ENCODE measurements at places on chromosomes 1 and 21.

- ATAC-seq: no peak
Observed at GRCh38 chr1:201565024-201565730, 26.2 kb downstream of the NAV1 start.

DNA sequence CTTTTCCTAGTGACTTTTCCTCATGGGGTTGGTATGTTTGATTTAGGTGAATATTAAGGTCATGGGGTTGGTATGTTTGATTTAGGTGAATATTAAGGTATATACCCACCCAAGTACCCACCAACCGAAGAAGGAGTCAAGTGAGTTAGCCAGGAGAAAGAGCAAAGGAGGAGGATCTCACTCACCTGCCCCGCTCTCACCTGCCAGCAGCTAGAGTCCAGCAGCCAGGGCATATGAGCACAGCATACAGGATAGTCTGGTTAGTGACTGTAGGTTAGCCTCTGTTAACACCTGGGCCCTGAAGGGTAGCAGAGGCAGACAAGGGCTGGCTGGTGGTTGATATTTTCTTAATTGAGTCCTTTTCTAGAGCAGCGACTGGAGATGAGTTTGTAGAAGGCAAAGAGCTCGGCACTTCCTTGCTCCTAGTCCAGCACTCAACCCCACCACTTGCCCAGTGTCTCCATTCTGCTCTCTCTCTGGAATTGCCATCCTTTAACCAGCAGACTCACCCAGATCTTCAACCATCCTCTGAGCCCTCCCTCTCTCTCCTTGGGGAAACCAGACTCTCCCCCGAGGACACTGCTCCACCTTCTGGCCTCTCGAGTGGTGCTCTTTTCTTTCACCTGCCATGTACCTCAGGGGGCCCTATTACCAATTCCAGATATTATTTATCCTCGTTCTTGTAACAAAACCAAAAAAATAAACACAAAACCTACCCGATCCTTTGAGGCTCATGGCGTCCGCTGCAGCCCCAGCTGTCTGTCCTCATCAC is 16.3 kb upstream of the DESI2 start:
- no peak for ATAC-seq

- no peak for ATAC-seq
Observed at GRCh38 chr1:70487910-70488665, 77.0 kb downstream of the CTH start.

- ATAC-seq: no peak
Observed at GRCh38 chr1:36096500-36097432, 8.1 kb downstream of the ADPRS start.

DNA sequence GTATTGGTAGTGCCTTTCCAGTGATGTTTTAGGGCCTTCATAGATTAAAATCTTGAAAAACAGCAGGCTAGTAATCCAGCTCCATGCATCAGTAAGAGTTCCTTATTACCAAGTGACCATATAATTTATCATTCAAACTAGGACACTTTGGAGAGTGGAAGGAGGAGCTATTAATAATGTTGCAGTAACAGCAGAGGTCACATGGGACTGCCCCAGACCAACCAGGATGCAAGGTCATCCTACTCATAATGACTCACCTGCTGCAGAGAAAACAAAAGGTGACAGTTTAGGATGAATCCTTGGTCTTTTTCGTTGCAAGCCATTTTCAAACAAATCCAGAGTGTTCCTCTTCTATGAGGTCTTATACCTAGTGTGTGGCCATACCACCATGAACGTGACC is 187.4 kb downstream of the NUF2 start:
- no peak for ATAC-seq

GRCh38 chr21:29481641-29482040 is 182.9 kb downstream of the BACH1 start:
- no peak for ATAC-seq

DNA sequence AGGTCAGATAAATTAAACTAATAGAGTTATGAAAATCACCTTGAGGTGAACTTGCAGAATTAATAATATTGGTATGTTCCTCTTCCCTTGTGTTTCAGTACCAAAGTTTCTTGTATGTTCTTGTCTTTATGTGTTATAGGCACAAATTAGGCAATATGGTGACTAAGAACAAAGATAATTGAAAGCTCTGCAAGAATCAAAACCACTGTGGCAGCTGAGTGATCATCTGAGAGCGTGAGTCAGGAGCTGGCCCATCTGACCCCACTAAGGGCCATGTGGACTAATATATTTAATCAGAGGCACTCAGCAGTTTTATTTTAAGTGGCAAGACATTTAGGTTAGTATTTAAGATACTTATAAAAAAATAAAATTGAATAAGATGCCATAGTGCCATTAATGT is 12.8 kb upstream of the CASQ2 start:
- ATAC-seq: no peak

DNA sequence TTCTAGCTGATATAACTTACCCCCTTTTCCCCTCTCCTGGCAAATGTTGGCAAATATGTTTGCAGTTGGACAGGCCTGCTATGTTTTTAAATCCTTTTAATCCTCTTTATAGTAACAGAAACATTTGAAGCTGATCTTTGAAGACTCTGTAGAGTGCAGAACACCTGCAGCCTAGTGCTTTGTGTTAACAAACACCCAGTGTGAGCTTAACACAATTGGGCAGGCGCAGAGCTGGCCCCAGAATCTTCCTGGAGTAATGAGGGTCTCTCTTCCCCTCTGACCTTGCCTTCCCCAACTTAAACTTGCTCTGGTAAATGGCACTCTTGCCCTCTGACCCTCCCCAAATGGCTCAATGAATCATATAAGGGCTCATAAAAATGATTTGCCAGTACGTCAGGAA is 247.9 kb upstream of the LYPLAL1 start:
- ATAC-seq: no peak

DNA sequence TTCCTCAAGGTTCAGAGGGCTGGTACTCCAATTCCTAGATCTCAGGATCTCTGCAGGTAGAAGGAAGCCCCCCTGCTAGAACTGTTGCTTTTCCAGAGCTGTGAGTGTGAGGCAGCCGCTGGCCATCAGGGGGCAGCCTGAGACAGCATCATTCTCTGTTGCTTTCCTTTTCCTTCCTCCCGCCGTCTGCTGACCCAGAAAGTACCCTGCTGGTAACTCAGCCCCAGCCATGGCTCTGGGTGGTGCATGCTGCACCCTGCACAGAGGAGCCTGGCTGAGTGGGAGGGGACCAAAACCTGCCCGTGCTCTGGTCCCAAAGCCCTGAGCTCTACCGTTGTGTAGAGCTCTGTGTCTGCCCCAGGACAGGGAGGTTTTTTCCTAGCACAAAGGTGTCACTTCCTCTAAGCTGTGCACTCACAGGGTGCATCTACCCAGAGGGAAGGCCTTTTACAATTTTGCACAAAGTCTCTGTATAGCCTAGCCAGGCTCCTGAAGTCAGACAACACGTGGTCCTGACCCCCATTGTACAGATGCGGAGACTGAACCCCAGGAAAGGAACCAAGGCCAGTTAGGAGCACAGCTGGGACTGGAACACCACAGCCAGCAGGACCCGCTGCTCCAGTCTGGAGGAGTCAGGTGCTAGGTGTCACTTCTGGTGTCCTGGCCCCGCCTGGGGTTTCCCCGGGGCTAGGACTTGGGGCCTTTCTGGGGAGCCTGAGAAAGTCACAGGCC is 5.6 kb upstream of the FAM131C start:
- peak; percentile 75 for ATAC-seq

DNA sequence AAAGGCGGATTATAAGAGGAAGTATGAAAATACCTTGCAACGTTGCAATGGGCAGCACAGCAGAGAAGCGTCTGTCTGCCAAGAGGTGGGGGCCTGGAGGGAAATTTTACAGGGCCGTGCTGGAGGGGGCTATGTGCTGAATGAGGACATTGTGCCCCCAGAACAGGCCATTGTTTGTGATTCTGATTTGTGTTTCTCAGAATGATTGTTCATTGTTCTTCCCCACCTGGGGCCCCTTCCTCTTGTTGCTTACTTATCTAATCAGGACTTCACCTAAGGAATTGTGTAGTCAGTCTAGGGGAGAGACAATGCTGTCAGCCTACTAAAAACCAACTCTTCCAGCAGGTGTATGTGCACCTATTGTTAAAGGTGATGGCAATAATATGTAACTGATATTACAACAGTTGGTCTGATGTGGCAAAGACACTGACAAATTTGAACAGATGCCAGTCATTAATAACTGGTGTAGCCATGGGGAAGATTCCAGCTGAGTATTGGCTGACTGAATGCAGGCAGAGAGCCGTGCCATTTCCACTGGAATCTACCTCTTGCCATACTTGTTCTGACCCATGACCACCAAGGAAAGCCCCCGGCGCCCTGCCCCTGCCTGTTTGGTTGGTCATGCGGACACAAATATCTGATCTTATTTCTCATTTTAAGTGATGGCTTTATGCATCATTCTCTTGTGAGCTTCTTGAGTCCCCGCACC is 45.2 kb upstream of the PSEN2 start:
- ATAC-seq: no peak

DNA sequence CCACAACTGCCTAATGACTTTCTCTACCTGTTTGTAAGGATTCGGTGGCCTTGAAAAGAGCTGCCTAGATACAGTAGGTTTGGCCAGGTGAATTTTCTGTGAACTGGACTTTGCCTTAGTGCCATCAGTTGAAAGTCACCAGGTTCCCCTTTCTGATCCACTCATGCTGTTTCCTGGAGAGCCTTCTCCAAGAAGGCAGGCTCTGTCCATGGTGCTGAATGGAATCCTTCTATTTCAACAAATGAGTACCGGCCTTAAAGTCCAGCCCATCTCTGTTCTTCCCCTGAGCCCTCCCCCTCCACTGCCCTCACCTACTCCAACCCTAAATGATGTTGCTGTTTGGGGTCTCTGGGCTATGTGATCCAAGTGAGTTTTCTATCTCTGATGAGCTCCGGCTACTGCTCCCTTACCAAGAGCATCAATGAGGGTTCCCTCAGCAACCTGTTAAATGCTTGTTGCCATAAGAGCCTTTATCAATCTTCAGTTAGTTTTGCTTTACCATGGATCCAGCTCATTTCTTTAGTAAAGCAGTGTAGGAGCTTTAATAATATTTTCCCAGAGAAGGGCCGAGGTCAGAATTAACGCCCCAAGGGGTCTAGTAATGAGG is 500.4 kb downstream of the PTPRU start:
- ATAC-seq: no peak

DNA sequence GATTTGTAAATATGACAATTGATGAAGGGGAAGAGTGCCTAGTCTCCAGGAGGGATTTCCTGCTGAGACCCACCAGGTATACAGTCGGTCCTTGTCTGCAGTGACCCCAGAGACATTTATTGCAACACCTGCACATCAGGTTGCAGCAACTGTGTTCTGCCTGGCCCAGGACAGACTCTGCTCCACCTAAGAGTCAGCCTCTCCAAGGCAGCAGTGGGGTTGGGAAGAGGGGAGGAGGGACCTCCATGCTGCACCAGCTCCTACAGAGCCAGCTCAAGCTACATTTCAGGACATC is 120.4 kb upstream of the IRF2BP2 start:
- no peak for ATAC-seq

GRCh38 chr1:245823408-245824147 is 668.8 kb downstream of the KIF26B start:
- ATAC-seq: no peak

- no peak for ATAC-seq
Observed at GRCh38 chr1:205062319-205062718, 19.3 kb downstream of the CNTN2 start.

DNA sequence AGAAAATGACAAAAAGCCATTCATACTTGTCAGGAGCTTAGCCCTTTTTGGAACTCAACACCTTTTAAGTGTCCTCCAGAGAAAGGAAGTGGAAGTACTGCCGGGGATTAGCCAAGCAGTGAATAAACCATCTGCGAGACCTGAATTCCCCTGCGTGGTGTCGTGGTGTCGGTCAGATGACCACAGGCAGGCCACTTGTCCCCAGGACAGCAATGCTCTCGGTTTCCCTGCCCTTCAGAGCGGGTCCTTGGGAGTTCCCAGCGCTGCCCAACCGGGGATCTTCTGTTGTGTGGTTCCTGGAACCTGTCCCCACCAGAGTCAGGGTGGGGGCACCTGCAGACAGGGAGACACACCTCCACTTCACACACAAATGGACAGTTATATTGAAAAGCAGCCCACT is 9.2 kb downstream of the GPR157 start:
- ATAC-seq: no peak

DNA sequence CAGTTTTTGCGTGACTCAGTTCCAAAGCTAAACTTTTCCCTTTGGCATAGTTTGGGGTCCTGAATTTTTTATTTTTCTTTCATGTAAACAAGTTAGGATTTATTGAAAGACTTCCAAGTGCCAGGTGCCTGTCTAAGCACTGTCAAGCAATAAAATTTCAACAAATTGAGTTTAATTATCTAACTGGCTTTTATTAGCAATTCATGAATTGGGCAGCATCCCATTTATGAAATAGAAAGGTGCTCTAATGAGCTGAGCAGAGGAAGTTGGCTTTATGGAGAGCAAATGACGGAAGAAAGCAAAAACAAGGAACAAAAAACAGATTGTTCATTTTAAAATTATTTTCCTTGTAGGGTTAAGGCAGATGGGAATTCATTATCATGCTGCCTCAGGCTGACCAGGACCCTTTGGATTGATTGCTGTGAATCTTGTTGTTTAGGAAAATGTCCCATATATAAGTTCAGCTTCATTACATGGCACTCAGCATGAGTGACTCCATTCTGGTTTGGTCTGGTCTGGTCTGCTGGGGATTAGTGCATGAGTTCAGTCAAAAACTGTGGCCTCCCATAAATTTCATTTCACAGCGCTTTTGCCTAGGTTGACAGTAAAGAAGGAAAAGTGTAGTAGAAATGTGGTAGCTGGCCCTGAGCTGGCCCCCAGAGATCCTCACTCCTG is 21.5 kb upstream of the COG2 start:
- ATAC-seq: no peak

- ATAC-seq: no peak
Observed at GRCh38 chr1:78095593-78095992, 49.8 kb downstream of the GIPC2 start.

DNA sequence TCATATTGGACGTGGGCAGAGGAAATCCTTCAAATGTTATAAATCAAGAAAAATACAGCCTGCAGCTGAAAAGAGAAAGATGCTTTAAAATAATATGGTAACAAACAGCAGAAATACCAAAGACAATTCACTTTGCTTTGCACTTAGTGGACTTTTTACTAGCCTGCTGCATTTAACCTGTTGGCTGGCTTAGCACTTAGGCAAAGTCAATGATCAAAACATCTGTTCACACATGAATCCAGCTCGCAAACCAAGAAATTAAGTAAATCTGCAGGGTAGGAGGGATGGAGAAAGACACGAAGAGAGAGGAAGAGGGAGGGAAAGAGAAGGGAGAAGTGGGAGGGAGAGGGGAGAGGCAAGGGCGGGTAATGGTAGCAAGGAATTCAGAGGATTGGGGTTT is 103.6 kb upstream of the RAB4A start:
- no peak for ATAC-seq

DNA sequence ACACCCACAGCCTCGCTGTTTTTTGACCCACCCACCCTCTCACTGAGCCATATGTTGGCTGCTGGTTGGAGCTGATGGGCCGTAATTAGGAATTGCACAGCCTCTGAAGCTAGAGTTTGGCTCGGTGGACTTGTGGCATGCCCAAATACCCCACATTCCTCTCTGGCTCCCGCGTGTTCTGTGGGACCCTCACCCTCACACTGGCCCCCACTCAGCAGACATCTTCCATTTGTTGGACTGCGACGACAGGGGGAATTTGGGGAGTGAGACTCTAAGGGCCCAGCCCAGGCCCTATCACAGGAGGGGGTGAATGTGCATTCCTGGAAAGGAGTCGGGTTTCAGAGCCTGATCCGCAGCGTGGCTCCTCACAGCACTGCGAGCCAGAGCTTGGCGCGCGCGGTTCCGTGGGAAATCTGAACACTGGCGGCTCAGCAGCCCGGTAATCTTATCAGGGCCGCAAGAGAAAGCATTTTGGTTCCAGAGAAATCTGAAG is 5.2 kb downstream of the RCSD1 start:
- ATAC-seq: no peak

- ATAC-seq: no peak
Observed at GRCh38 chr1:109535971-109536491, 3.6 kb upstream of the GPR61 start.

GRCh38 chr1:204571128-204571527 is 54.9 kb downstream of the MDM4 start:
- no peak for ATAC-seq
